ENCODE measurements at places on chromosomes 3 and 15. TPM values are rescaled to one million over a fixed set of nuclear protein-coding genes. Genes with fewer than 3 reads are reported as not detected.

HTR3E gene
- total RNA-seq, result not detected

AGTR1 gene
- not detected for total RNA-seq

RBP2 gene
- not detected for total RNA-seq

TIMMDC1 gene
- 118 TPM for total RNA-seq

MOBP gene
- total RNA-seq, result not detected

PLSCR1 gene
- total RNA-seq, result 22.4 TPM

MEX3B gene
- 0.46 TPM for total RNA-seq

SPRED1 gene
- total RNA-seq, result 4.3 TPM

GOLGA6L4 gene
- 1.8 TPM for total RNA-seq

IQCF5 gene
- total RNA-seq, result not detected

SMCO1 gene
- not detected for total RNA-seq

VWA5B2 gene
- total RNA-seq, result 0.16 TPM

C2CD4B gene
- total RNA-seq, result 0.33 TPM

GRCh38 chr3:176430244-176431037 is 766.8 kb downstream of the TBL1XR1 start:
- no peak for DNase-seq

DNA sequence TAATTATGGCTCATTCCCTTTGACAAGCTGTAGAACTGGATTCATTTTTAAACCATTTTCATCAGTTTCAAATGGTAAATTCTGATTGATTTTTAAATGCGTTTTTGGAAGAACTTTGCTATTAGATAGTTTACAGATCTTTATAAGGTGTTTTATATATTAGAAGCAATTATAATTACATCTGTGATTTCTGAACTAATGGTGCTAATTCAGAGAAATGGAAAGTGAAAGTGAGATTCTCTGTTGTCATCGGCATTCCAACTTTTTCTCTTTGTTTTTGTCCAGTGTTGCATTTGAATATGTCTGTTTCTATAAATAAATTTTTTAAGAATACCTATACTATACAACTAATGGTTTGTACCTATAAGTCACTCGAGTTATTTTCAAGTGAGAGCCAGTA is 62.7 kb downstream of the PXYLP1 start:
- DNase-seq, result no peak

DNA sequence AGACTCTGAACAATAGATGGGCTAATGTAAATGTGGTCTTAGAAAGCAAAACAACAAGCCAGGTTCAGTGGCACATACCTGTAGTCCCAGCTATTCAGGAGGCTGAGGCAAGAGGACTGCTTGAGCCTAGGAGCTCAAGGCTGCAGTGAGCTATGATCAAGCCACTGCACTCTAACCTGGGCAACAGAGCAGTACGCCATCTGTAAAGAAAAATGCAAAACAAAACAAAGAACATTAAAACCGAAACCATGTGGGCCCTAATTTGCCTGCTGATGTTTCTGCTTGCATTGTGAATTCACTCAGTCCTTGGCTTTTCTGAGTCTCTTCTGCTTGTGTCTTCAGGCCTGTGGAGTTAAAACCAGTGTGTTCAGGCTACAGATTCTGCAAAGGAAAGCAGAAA is 56.7 kb downstream of the CCNL1 start:
- DNase-seq, result no peak

- no peak for DNase-seq
These were observed 296.7 kb downstream of the PTPRG start for GRCh38 chr3:61858054-61858453.

DNA sequence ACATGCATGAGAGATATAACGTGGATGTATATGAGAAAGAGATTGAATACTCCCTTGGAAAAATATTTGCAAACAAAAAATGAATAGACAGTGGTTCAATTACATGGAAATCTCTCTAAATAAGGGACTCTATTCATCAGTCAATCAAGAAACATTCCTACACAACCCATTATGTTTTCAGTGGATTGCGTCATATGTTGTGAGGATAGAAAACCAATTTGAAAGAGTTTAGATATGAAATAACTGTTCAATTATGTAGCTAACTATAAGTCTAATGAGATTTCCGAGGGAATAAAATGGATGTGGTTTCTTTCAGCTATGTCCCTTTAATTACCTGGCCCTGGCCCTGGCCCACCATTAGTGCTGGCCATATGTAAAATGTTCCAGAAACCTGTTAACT is 86.7 kb upstream of the TMCO5A start:
- DNase-seq, result no peak

- DNase-seq, result no peak
These were observed 79.3 kb upstream of the OXTR start for GRCh38 chr3:8848696-8849131.

DNA sequence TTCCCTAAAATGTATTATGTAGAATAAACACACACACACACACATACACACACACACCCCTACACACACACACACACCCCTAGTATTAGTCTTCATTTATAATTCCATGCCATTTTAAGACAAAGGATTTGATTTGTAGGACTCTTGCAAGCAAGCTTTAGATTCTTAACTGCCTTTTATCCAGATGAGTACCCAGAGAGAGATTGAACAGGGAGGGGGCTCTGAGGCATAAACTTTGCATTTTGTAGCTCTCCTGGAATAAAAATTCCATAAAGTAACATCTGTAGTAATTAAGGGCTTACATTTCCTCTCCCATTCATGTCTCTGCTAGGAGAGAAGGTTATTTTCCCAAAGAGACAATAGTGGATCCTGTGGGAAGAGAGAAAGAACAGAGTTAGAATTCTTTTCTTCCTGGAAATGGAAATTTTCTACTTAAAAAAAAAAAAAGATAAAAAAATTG is 479.4 kb downstream of the RBMS3 start:
- DNase-seq, result no peak

DNA sequence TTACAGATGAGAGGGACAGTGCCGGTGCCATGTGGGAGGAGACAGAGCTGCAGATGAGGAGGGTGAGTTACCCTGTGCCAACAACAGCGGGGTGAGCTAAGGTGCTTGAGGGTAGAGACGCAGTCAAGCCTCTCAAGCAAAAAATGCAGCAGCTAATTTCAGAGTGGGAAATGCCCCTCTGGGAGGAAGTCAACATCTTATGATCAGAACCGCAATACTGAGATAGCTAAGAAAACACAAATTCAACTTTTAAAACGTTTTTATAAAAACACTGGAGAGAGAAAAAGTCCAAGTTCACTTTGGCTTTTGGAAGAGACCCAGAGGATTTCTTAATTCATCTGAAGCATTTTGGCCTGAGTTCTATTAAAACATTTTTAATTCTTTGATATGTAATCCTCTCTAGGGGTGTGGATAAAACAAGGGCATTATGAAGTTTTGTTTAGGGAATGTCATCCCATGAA is 319.2 kb downstream of the SLC9A9 start:
- no peak for DNase-seq

- DNase-seq, result no peak
These were observed 54.9 kb downstream of the CHDH start for GRCh38 chr3:53791317-53791716.

DNA sequence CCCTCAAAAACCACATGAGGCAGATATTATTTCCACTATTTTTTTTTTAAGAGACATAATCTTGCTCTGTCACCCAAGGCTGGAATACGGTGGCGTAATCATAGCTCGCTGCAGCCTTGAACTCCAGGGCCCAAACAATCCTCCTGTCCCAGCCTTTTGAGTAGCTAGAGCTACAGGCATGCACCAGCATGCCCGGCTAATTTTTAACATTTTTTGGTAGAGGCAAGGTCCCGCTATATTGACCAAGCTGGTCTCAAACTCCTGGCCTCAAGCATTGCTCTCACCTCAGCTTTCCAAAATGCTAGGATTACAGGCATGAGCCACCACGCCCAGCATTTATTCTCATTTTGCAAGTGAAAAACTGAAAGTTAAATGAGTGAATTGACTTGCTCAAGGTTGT is 50.8 kb upstream of the PIAS1 start:
- no peak for DNase-seq

GRCh38 chr15:42332331-42332730 is 27.0 kb upstream of the CAPN3 start:
- DNase-seq, result no peak

- DNase-seq, result no peak
These were observed 44.0 kb upstream of the GLCE start for GRCh38 chr15:69116391-69116790.

DNA sequence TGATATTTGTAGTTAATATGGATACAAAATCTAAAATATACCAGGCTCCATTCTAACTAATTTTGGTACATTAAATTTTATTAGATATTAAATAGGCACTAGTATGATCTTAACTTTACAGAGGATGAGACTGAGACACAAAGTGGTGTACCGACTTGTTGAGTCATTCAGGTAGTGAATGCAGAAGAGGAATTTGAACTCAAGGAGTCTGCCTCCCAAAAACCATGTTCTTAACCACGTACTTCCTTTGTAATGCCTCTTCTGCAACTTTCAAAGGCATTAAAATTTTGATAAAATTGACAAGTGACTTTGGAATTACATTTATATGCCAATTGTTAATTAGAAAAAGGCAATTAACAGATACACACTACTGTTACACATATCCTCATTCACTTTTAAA is 61.8 kb downstream of the ZBBX start:
- DNase-seq, result no peak

DNA sequence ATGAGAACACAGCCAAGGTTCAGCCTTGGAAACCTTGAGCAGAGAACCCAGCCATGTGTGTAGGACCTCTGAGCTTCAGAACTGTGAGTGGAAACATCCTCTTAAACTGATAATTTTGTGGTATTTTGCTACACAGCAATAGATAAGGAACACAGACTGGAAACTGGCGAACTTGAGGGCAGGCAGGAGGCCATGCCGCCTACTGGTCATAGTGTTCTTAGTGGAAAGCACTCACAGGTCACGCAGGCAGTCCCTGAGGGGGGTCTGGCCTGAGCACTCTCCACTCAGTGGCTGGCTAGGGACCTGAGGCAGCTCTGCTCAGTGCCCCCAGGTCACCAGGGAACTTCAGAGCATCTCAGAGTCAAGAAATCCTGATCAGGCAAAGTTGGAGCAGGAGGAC is 9.7 kb upstream of the XIRP1 start:
- no peak for DNase-seq

DNA sequence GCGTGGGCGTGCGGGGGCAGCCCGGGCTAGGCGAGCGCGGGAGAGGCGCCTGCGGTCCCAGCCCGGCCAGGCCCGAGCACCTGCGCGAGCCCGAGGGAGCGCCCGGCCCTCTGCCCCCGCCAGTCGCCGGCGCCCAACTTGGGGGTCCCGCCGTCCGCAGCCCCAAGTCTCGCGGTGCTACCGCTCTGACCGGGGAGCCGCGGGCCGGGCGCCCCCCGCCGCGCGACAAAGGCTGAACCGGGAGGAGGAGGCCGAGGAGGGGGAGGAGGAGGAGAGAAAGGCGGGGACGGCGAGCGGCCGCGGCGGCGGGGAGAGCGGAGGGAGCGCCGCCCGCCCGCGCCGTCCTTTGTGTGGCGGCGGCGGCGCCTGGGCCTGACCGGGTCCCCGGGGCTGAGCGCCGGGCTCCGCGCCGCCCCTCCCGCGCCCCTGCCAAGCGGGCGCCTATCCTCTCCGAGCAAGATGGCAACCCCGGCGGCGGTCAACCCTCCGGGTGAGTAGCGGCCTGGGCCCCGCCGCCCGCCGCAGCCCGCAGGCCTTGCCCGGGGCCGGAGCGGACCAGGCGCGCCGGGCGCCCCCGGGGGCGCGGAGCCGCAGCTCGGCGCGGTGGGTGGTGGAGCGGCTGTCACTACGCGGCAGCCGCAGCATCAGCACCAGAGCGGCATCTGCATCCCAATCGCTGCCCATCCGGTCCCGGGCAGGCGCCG is at the start of gene ARNT2:
ARNT2 (plus strand) TSS at position 326 of the 704 bp plus-strand sequence; CDS start at position 460, 134 bp downstream.
- DNase-seq, result no peak

DNA sequence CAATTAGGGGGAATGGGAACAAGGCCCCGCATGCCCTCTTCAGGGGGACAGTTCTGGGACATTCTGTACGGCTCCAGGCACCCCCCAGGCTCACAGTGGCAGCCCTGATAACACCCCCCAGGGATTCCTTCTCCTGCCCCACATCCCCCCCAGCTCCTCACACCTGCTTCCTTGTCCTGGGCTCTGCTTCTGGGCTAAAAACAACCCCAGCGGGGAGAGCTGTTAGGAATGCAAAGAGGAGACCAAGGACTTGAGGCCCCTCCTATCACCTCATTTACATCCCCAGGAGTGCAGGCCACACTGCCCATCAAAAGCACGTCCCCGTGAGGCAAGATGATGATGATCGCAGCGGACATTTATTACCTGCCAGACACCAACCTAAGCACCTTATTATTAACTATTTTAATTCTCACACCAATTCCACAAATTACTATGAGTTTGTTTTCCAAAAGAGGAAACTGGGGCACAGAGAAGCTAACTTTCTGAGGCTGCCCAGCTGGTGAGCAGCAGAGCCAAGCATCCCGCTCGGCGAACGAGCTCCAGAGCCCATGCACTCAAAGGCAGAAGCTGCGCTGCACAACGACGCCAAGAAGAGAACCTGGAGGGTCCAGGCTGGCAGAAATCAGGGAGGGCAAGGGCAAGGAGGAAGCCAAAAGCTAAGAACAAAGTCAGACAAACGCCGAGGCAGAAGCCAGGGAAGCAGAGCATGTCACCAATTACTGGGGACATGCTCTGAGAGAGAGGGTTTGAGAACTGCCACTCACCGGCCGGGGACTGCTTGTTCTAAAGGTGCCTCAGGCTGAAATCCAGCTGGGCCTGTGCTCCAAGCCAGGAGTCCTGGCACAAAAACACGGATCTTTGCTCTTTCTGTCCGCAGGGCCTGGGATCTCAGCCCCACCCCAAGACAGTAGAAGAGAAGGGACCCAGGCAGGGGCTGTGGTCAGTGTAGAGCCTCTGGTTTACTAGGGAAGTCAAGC is 76.2 kb upstream of the NSMCE3 start:
- no peak for DNase-seq

DNA sequence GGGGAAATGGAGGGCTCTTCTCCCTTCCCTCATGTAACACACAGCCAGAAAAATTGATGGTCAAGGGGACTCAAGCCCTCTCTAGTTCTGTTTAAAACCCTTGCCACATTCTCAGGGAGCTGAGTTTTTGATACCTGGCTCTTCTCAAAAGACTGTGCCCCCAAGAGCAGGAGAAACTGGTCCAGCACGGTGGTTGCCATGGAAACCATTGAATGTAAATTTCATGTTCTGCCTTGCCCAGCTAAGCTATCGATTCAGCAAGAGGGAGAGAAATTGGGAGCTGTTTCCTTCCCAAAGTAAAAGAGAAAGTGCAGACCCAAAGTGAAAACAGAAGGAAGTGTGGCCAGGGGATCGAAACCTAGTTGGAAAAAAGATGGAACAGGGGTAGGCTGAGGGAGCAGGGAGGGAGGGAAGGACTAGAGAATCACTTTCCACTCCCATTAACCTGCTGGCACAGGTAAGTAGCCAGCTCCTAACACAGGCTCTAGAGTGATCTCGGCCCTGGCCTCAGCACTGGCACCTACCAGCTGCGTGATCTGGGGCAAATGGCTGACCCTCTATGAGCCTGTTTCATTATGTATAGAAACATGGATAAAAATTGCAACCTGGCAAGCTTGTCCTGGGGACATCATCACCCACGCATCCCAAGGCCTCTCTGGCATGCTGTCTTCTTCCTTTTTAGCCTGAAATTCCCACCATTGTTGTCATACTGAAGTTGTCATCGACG is 140.9 kb downstream of the TPRA1 start:
- DNase-seq, result no peak

DNA sequence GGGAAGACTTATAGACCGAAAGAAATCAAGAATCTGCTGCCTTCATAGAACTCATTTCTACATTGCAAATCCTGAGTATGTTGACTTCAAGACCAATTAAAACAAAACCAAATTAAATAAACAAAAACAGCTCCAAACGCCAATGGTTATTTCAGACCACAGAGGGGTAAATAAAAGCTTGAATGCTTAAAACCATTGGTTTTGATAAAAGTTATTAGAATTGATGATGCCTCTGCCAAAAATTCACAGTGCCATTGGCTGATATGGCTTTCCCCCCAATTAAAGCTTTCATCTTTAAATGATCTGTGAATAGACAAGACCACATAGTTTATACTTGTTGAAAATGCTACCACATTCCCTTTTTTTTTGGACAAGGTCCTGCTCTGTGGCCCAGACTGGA is 188.5 kb downstream of the NFKBIZ start:
- no peak for DNase-seq
